NCI-H1092 (cell line): ENCODE measurements at places on chromosomes 2 and 18.

DNA sequence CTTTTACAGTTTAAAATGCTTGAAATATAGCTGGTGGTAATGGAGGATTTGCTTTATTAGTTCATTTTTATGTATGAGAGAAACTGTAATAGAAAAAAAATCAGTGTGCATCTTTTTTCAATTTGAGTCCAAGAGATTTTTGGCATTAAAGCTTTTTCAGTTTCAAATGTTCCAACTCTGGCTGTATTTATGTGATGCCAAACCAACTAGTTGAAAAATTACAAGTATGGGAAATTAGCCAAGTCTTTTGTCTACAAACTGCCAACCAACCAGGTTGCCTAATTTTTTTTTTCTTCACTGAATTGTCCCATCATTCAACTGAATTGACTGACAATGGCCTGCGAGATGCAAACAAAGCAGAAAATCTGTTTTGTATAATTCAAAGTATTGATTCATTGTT, 95.7 kb downstream of the ICOS start:
- DNase-seq, result no peak

DNA sequence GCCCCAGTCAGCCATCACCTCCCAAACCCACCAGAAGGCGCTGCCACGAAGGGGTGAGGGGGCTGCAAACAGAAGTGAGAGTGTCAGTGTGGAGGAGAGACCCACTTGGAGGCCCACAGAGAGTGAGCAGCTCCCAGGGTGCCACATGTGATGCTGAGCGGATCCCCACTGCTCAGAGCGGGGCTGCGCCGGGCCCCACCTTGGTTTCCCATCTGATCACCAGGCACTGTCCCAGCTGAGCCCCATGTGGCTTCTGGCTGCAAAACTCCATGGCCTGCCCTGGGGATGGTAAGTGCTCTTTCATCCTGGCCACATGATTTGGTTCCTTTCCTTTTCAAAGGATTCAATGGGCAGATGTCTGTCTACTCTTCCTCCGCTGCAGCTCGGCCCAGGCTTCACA, 23.8 kb downstream of the SNORC start:
- DNase-seq, result no peak

DNA sequence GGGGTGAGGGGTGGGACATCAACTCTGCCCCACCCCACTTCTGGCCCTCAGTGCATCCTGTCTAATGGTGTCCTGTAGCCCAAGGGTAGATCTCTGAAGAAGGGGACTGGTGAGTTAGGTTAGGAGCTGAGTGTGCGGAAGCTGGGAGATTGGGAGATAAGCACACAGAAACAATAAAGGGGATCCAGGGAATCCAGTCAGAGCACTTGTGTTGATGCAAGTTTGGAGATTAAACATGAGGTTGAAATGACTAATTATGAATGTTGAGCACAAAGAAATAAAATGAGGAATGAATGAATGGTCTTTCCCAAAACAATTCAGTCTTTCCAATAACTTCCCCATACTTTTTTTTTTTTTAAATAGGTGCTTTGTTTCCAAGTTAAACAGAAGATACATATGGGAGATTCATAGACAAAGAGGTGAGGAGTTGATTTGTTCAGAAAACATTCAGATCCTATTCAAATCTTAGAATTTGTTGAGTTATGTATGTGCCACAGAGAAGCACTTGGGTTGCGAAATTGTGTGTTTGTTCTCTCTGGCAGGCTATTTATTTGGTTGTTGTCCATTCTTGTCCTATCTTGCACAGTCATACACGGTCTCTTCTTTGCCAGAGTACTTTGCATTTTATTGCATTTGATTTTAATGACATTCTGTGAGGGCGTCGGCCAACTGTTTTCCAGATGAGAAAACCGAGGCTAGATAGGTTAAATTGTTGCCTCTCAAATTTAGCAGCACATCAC, 31.6 kb upstream of the NABP1 start:
- DNase-seq, result no peak

GRCh38 chr2:226338825-226339224, 460.8 kb downstream of the IRS1 start:
- DNase-seq, result no peak

- DNase-seq, result no peak
Observed at GRCh38 chr2:128781585-128782385, 463.1 kb upstream of the HS6ST1 start.

GRCh38 chr2:32714521-32714920, 86.7 kb downstream of the TTC27 start:
- DNase-seq, result no peak
